ENCODE measurements at places on chromosomes 7 and 10.

GRCh38 chr7:2218444-2218785, 14.3 kb downstream of the MAD1L1 start:
- DNase-seq = no peak

DNA sequence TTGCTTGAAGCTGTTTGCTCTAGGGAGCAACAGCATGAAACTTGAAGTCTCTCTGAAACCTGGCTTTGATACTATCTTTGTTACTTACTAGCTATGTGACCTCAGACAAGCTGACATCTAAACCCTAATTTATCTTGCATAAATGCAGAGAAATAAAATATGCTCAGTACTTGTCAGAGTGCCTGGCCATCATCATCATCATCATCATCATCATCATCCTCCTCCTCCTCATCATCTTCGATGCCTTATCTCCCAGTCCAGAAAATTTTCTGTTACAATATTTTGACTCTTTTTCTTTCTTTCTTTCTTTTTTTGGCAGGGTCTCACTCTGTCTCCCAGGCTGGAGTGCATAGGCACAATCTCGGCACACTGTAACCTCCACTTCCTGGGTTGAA, 34.8 kb upstream of the TAX1BP1 start:
- no peak for DNase-seq

DNA sequence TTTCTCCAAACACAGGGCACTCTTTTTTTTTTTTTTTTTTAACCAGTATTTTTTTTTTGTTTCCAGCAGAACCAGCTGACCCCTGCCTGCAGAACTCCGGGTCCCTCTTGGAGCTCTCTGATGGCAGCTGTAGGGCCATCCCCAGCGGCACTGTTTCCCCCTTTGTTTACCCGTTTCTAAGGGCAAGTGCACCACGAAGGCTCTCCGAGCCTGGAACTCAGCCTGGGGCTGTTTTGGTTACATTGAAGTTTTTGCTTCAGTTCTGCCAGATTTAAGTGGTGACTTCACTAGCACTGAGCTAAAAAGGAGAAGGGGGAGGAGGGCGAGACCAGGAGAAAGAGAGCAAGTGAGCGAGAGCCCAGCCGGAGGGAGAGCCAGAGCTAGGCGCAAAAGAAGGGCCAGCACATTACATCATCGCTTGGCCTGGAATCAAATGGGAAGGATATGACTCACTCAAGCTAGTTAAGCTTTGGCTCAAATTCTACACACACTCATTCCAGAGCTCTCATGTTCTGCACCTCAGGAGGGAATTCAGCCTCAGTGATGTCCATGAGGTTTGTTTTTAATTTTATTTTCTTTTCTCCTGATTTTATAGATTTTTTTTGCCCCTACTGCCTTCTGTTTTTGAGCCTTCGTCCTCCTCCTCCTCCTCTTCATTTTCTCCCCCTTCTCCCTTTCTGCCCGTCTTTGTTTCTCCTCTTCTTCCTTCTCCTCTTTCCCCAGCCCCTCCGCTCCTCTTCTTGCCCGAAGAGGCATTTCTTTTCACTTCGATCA, 272.3 kb downstream of the TRIL start:
- DNase-seq = peak; percentile 88

- DNase-seq = no peak
Observed at GRCh38 chr10:95278061-95278988, 12.5 kb downstream of the PDLIM1 start.

DNA sequence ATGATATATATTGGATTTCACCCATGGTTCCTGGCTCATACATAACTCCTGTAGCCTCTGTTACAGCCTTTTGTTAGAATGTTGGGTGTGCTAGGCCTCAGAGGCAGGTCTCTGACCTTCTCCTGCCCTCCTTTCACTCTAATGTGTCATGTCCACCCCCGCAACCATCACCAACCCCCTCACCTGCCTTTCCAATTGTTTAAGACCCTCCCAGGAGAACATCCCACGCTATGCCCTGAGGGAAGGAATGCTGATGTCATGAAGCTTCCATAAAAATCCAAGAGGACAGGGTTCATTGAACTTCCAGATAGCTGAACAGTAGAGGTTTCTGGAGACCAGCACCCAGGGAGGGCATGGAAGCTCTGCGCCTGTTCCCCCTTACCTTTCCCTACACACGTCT, 30.8 kb upstream of the C10orf67 start:
- no peak for DNase-seq

GRCh38 chr7:156554488-156554887, 86.1 kb upstream of the RNF32 start:
- no peak for DNase-seq

DNA sequence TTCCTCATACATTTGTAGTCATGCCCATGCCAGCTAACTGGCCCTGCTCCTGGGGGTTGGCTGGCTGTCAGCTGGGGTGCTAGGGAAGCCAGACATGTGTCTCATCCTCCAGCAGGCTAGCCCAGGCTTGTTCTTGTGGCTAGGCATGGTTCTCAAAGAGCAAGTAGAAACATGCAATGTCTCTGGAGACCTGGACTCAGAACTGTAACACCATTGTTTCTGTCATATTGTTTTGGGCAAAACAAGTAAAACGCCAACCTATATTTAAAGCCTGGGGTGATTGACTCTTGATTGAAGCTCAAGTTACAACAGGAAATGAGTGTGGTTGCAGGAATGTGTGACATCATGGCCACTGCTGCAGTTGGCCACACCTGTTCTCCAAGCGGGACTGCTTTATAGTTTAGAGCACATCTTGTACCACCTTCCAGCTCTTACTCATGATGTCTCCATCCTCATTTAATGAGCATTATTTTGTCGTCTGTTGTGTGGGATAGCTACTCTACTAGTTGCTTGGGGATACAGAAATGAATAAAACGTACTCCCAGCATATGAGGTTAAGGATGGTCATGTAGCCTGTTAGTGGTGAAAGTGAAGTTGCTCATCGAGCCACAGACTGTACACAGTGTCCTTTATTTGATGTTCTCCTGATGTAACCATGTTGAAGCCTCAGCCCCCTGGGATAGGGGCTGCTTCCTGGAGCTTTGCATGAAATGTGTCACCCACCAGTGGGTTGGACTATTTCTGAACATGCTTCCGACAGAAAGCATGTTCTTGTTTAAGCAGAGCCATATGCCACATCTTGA, 168.4 kb downstream of the SORCS3 start:
- no peak for DNase-seq

GRCh38 chr10:120458432-120458831, 1.4 kb downstream of the PLPP4 start:
- no peak for DNase-seq

- DNase-seq = no peak
Observed at GRCh38 chr10:56547163-56547562, 186.1 kb upstream of the ZWINT start.

DNA sequence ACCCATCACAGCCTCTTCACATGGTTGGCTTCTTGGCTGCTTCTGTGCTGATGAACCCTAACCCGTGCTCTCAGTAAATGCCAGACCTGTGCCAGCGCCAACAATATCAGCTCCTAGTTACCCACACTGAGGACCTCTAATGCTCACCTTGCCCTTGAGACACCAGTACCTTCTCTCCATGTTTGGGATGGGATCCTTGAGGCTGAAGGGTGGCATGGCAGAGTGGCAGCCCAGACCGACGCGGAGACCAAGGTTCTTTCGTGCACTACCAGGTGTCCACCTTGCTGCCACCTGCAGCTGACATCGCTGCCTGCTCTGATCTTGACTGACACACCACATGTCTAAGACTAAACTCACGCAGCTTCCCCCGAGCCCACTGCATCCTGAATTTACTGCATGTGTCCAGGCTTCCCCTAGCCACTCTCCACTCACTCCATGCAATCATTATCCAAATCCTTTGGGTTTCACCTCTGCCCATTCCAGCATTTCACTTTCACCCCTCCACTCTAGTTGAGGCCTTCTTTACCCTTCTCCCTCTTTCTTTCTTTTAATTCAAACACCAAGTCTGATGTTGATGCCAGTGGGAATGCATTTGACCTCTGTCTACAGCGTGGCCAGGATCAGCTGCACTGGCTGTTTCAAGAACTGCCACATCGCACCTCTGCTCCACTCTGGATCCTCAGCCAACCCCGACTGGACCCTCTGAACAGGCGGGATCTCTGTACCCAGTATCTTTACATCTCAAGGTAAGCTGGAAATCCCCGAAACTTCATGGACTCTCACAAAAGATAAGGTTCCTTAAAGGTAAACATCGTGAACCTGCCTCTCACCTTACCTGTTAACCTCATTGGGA, 294.9 kb downstream of the GLRX3 start:
- DNase-seq = no peak

- no peak for DNase-seq
Observed at GRCh38 chr7:151351967-151352366, 10.4 kb downstream of the NUB1 start.

- no peak for DNase-seq
Observed at GRCh38 chr10:50291261-50291850, 40.0 kb upstream of the ASAH2 start.

DNA sequence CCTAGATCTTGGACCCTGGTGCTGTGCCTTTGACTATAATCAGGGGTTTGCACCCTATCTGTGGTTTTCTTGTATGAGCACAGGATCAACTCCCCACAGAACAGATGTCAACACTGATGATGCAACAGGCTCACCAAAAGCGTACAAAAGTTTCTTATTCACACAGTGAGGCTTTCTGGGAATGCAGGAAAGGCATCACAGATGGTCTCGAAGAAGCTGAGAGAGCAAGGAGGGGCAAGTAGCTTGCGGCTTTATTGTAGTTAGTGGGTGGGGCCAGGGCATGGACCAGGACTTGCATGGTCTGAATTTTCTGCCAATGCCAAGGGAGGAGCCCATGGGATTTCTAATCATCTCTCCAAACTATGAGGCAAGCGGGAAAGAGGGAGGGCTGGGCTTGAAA, 46.2 kb downstream of the SEC61G start:
- DNase-seq = no peak

DNA sequence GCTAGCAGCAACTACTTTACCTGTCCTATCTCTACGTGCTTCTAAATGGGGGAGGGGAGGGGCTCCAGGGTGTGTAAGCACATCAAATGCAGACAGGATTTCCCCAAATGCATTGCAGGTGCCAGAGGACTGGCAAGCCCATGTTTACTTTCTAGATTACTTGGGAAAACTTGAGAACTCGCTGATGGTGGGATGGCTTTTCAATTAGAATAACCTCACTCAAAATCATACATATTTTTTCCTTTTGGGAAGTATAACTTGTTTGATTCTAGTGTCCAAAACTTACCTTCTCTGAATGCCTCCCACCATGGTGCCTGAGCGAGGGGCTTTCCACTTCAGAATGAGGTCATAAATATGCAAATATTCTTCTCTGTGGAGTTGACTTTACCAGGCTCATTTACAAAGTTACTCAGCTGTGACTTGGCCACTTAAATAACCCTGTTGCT, 191.3 kb upstream of the RHOBTB1 start:
- DNase-seq = no peak

GRCh38 chr7:7829667-7830066, 111.3 kb upstream of the RPA3 start:
- no peak for DNase-seq

DNA sequence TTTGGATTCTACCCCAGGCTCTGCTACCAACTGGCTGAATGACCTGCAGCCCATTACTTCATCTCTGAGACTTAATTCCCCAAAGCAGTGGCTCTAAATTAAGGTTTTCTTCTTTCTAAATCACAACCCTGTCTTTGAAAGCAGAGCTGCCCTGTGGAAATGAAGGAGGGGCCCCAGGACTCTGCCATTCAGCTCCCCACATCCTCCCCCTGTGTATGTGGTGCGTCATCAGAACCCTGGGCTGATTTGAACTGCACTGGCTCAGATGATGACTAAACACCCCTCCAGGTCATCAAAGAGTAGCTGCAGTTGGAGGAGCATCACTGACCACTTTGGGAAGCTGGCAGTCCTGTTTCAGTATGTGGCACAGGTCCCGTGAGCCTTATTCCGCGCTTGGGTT, 46.6 kb downstream of the BPGM start:
- DNase-seq = no peak

GRCh38 chr10:97349752-97350513, 15.4 kb upstream of the FRAT2 start:
- DNase-seq = no peak

DNA sequence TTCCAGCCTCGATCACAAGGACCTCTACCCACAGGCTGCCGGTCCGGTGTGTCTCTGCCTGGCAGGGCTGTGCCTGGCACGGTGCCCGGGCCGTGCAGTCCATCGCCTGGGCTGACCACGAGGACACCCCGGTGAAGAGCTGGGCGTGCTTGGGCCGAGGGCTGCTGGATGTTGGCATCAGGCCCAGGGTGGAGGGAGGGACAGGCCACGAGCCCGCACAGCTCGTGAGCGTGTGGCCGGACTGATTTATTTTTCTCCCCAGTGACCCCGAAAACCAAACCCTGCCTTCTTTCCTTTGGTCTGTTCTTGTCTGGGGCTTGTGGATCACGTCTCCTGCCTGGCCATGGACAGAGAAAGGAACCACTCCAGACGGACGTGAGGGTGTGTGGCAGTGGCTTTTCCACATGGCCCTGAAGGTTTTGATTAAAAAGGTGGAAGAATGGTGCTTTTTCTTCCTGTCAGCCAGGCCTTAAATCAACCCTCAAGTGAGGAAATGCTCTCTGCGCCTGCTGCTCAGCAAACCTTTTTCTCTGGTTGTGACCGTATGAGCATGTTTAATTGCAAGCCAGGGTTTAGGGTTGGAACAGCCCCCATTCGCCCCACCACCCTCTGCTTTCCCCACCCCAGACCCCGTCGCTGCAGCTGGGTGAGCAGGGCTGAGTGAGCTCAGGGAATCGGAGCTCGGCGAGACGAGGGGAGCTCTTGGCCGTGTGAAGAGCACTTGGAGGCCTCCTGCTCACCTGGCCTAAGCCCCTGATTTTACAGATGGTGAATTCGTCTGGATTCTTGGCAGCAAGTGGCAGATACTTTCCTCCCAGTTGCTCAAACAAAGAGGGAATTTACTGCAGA, 130.1 kb downstream of the RGS10 start:
- peak; percentile 83 for DNase-seq

DNA sequence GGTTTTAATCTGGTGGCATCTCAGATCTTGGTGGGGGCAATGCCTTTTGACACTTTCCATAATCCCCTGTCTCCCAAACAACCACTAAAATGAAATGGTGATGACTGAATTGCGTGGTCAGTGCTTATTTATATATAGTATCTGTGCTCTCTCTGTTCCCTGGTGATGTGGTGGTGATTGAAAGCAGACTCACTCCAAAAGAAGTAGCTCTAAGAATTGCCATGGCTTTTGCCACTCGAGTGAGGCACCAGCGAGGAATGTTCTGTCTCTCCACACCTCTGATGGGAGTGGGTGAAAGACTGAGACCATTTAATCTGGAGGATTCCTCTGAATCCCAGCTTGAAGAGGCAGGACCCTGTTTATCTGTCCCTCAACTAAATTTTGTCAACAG, 2.8 kb downstream of the DUSP5 start:
- no peak for DNase-seq

- DNase-seq = peak; percentile 23
Observed at GRCh38 chr10:69911613-69912528, 110.2 kb downstream of the COL13A1 start.

GRCh38 chr10:65291286-65291685, 1634.5 kb upstream of the LRRTM3 start:
- DNase-seq = no peak
